ENCODE measurements at places on chromosomes 7 and 10.
A peak's percentile ranks its signal among the peaks of the same experiment; 100 is the strongest.

- no peak for DNase-seq
These were observed 72.8 kb downstream of the CCNY start for GRCh38 chr10:35409094-35409582.

- no peak for DNase-seq
These were observed 9.4 kb upstream of the PPP2R2D start for GRCh38 chr10:131891196-131891928.

GRCh38 chr10:59905731-59906416, 482 bp downstream of the CCDC6 start:
- peak; percentile 76 for DNase-seq

DNA sequence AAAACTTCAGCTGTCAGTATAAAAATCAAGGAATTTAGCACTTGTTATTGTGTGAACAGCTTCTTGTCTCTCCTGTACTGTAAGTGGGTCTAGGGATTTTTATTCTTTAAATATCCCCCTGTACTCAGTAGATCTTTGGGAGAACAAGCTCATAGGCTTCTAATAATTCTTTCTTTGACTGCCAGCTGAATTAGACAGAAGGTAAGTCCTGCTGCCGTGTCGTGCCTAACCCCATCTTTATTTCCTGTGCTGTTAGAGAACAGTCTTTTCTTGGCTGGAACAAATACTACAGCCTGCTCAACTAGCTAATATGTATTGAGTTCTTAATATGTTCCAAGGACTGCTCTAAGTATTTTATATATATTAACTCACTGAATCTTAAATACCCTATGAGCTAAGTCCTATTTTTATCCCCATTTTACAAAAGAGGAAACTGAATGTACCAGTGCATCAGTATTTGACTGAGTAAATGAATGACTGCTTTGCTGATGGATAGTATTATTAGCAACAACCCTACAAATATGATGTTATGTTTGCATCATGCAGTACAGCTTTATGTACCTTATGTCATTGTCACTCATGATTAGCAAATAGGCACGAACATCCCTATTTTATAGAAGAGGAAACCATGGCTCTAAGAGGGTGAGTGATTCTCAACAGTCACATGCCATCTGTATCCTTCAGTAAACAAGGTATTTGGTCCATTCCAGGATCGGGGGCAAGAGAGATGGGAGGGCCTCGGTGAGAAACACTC, 5.5 kb upstream of the DUSP5 start:
- no peak for DNase-seq

- no peak for DNase-seq
These were observed 124.6 kb downstream of the IMMP2L start for GRCh38 chr7:111437736-111438135.

All from activated CD4-positive, alpha-beta T cell treated with anti-CD3 and anti-CD28 coated beads, Interleukin-2, amount 10 ng/mL, durations not matched to agents 24 days and 14 days (primary cell).